ENCODE measurements at places on chromosomes 4 and X.

GRCh38 chr4:143288171-143288570, 48.5 kb upstream of the GAB1 start:
- no peak for DNase-seq

DNA sequence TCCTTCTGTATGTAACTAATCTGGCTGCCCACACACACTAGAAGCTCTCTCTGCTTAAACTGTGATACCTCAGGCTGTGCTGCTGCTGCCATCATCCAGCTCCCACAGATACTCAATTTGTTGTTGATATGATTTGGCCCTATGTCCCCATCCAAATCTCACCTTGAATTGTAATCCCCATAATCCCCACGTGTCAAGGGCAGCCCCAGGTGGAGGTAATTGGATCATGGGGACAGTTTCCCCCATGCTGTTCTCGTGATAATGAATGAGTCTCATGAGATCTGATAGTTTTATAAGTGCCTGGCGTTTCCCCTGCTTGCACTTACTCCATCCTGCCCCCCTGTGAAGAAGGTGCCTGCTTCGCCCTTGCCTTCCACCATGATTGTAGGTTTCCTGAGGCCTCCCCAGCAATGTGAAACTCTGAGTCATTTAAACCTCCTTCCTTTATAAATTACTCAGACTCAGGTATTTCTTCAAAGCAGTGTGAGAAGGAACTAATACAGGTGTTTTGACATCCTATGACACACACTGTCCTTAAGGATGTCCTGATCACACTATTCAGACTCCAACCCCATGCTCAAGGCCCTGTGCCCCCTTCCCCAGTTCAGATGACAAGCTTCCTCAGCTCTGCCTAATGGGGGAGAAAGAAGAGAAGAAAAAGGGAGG, 2.9 kb upstream of the ATOH1 start:
- DNase-seq: no peak

DNA sequence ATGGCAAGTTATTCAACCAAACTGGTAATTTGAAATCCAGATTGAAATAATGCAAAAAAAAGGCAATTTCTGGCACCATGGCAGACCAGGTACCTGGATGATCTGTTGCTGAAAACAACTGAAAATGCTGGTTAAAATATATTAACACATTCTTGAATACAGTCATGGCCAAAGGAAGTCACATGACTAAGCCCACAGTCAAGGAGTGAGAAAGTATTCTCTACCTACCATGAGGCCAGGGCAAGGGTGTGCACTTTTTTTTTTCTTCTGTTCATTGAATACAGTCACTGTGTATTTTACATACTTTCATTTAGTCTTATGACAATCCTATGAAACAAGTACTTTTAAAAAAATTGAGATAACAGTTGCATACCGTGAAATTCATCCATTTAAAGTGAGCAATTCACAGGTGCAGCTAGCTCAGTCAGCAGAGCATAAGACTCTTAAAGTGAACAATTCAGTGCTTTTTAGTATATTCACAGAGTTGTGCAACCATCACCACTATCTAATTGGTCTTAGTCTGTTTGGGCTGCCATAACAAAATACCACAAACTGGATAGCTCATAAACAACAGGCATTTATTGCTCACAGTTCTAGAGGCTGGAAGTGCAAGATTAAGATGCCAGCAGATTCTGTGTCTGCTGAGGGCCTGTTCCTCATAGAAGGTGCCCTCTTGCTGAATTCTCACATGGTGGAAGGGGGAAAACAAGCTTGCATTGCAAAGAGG, 4.8 kb upstream of the MPP1 start:
- no peak for DNase-seq

GRCh38 chr4:111652236-111652635, 493.0 kb upstream of the FAM241A start:
- DNase-seq: no peak

DNA sequence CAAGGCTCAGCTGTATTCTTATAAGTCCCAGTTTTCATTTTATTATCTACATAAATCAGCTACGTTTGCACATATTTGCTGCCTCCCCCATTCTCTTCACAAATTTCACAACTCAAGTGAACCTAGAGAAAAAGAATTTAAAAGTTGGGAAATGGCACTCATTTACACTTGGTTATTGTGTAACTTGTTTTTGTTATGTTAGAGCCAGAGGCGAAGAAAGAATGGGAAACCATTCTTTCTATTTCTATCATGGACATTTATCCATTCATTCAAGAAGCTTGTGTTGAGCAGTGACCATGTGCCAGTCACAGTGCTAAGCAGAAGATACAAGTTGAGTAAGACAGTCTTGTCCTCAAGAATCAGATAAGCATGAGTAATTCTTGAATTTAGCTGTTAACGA, 13.5 kb downstream of the LIAS start:
- no peak for DNase-seq

DNA sequence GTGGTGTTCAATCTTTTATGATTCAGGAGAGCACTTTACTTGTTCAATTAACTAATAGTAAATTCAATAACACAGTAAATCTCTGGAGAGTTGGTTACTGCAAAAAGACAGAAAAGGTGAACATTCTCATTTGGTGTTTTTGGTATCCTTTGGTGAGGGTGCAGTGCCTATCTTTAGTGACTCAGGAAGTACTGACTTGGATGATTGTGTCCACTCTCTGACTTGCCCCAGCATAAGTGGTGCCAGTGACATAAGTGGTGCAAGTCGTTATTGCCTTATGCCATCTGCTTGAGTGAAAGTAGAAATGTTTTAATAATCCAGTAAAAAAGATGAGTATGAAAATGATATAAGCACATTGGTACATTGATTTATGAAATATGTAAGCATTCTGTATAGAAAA, 27.0 kb downstream of the GUCY1B1 start:
- DNase-seq: no peak

- DNase-seq: no peak
Measured at GRCh38 chr4:61923179-61923578, 723.1 kb downstream of the ADGRL3 start.

- no peak for DNase-seq
Measured at GRCh38 chr4:94548571-94548970, 96.8 kb downstream of the PDLIM5 start.

DNA sequence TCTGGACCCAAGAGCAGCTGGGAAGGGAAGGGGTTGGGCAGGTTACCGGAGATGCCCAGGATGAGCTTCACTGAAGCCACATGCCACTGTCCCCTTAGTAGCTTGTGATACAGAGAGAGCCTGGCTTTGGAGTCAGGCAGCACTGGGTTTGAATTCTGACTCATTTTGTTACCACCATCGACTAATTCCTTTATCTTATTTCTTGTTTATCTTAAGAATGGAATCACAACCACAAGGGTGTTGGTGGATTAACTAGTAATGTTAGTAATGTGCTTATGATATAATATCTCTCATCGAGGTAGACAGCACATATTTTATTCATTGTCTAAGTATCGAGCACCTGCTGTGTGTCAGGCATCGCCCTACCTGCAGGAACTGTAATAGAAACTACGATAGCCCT, 17.7 kb upstream of the STX18 start:
- DNase-seq: no peak

DNA sequence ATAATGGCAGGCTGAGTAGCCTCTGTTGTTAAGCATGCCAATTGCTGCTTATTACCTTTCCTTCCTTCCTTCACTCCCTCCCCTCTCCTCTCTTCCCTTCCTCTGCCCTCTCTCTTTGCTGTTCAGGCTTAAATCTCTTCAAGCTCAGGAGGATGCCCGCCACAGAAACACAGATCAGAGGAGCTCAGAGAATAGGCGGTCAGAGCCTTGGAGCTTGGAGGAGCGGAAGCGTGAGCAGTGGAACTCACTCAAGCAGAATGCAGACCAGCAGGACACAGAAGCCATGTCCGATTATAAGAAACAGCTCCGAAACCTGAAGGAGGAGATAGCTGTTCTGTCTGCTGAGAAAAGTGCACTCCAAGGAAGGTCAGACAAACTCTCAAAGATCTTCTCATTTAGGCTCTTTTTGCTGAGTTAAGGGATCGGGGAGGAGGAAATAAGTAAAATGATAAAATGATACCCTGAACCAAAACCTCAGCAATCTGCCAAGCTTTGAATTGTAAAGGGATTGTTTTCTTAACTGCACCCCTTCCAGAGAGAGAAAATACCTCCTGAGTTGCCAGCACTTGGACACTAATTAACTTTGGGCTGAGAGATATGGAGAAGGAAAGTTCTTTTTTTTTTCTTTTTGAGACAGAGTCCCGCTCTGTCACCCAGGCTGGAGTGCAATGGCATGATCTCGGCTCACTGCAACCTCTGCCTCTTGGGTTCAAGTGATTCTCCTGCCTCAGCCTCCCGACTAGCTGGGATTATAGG, 20.9 kb downstream of the SPATA18 start:
- DNase-seq: no peak

DNA sequence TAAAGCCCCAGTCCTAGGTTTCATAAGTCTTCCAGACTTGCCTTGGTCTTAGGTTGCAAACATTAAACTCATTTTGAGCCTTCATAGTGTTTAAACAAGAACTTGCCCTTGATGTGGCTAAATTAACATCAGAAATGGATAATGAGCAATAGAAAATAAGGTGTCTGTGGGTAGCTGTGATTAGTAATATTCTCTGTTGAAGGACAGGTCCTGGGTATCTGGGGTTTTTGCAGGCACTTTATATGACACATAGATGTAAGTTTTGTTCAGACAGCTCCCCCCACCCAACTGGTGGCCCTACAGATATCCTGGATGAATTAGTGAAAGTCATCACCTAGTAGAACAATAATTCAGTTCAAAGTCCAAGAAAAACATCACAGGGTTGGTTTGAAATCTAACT, 272.5 kb downstream of the PTTG2 start:
- no peak for DNase-seq

DNA sequence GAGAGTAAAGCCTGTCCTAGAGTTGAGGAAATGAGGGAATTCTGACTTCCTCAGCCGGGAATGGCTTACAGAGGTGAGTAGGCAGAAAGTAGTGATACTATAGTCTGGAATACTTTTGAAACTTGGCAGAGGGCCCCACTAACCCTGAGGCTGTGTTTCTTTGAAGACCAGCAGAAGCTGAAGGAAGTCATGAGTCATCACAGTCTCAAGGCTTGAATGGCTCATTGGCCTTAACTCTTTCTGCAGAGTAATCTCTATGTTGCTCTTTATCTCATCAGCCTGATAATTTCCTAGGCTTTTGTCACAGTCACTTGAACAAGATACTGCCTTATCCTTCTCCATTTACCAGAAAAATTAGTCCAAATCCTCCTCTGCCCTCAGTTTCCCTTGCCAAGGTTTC, 80.8 kb downstream of the ANKRD50 start:
- no peak for DNase-seq

GRCh38 chrX:77597090-77597489, 149.9 kb downstream of the FGF16 start:
- DNase-seq: no peak

DNA sequence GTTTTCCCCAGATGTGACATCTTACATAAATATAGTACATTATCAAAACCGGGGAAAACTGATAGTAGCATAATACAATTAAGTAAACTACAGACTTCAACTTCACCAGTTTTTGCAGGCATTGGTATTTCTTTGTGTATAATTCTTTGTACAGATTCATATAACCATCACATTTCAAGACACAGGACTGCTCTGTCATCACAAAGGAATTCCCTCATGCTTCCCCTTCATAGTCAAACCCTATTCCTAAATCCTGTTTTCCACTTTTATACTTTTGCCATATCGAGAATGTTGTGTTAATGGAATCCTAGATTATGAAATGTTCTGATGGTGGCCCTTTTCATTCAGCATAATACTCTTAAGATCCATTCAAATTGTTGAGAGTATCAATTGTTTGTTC, 36.0 kb downstream of the STIM2 start:
- no peak for DNase-seq

GRCh38 chr4:47876784-47877546, 37.4 kb downstream of the NFXL1 start:
- DNase-seq: no peak

- DNase-seq: no peak
Measured at GRCh38 chr4:109027016-109027500, 264.2 kb upstream of the ETNPPL start.

- DNase-seq: peak; percentile 10
Measured at GRCh38 chr4:71187404-71188155, 151.2 kb upstream of the SLC4A4 start.

DNA sequence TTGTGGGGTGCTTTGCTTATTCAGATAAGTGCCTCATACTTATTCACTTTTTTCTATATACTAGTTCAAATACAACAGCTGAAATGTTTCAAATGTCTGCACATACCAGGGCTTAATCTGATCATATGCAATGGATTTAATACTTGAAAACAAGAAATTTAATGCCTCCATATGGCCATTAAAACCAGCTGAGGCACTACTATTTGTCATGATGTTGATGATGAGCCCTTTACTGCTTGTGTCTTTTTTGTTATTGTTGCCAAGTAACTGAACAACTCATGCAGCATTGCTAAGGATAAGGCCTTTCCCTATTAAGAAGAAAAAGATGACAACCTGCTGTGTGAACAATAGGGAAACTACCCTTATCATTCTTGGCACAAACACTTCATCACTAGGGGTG, 52.5 kb downstream of the MAGEB10 start:
- DNase-seq: no peak

- no peak for DNase-seq
Measured at GRCh38 chr4:120716346-120716745, 206.2 kb downstream of the PRDM5 start.

GRCh38 chr4:26837993-26838842, 22.4 kb upstream of the STIM2 start:
- DNase-seq: no peak

DNA sequence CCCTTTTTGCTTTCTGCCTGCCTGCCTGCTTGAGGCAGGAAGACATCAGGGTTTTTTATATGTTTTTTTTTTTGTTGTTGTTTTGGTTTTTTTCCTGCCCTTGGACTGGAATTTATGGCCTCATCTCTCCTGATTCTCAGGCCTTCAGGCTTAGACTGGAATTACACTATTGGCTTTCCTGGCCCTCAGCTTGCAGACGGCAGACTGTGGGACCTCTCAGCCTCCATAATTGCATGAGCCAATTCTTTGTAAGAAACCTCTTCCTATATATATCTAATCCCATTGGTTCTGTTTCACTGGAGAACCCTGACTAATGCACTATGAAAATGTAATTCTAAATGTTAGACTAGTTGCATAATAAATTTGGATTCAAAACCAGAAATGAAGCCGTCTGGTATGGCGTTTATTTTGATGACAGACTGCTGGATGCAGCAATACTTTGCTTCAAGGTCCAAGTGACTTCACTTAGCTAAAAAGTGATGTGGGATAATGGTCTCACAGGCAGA, 59.0 kb downstream of the SEL1L3 start:
- no peak for DNase-seq

GRCh38 chr4:135497563-135498152, 1296.1 kb upstream of the PABPC4L start:
- DNase-seq: no peak

GRCh38 chr4:18111081-18111480, 89.5 kb upstream of the LCORL start:
- no peak for DNase-seq

- no peak for DNase-seq
Measured at GRCh38 chr4:122712782-122713181, 19.7 kb upstream of the BBS12 start.

DNA sequence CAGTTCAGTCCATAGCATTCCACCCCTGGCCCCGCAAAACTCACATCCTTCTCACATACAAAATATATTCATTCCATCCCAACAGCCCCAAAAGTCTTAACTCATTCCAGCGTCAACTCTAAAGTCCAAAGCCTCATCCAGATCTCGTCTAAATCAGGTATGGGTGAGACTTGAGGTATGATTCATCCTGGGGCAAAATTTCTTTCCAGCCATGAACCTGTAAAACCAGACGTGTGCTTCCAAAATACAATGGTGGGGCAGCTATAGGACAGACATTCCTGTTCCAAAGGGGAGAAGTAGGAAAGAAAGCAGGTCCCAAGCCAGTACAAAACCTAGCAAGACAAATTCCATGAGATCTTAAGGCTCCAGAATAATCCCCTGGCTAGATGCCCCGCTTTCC, 76.9 kb downstream of the CLDN34 start:
- DNase-seq: no peak

Measured in occipital lobe (tissue), 3 donors.